ENCODE measurements at places on chromosomes 2 and 18.

DNA sequence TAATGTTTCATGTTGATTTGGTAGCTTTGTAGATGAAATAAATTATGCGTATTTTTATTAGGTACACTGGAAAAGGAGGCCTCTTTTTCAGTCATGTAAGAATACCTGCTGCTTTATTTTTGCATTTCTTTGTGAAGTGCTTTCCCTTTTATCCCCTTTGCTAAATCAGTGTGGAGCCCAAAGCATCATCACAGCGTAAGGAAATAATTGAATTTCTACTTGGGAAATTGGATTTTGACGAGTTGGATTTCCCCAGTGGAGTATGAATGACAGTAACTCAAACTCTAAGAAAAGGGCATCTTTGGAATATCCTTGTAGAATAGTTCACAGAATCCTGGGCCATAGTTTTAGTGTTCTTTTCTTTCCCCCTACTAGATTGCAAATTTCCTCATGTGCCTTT is 97.2 kb downstream of the KCNJ3 start:
- DNase-seq = no peak

- DNase-seq = no peak
Observed at GRCh38 chr2:185274718-185275484, 463.7 kb upstream of the FSIP2 start.

DNA sequence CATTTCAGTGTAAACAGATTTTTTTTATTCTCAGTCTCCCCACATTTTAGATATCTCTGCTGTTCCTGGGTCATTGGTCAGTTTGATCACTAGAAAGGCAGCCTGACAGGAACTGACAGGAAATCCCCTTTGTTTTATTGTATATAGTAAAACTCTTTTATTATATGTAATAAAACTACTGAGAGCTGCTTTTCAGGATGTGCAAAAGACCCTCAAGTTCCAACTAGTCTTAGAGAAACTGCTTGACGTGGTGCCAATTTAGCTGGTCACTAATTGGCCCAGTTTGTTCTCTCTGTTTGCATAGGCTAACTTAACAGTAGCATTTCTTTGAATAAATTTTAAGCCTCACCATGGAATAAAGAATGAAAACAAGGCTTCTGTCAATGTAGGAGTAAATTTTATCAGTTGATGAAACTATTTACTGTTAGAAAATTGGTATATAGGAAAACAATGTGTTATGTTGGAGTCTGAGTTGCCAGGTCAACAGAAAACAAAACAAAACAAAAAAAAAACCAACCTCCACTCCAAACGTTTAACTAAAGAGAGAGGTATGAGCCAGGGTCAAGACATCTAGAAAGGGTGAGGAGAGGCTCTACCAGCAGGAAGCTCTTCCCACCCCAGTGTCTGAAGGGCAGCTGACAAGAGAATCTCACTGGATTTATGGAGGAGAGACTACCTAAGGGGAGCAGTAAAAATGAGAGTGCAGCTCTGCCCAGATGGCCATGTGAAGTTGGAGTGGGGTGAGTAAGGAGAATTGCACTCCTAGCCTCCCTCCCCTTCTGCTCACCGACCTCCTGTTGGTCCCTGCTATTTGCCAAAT is 184.6 kb downstream of the ST6GAL2 start:
- DNase-seq = no peak

DNA sequence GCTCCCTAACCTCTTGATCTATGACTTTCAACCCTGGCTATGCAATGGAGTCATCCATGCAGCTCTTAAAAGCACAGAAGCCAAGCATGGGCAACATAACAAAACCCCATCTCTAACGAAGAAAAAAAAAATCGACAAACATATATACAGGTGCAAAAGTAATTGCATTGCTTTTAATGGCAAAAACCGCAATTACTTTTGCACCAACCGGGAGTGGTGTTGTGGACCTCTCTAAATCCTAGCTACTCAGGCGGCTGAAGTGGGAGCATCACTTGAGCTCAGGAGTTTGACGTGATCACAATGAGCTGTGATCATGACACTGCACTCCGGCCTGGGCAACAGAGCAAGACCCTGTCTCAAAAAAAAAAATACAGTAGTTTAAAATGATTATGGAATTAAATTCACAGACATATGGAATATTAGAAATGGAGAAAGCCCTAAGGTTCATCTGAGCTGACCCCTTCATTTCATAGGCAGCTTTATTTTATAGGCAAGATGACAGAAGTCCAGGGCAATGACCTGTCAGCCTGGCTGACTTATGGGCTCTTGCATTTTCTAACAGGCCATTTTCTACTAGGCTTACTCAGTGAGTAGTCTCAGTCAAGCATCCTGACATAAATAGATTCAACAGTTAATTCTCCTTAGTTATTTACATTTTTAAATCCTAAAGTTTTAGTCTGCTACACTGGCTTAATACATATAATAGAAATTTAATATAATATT is 183.8 kb downstream of the ANKRD44 start:
- DNase-seq = no peak

DNA sequence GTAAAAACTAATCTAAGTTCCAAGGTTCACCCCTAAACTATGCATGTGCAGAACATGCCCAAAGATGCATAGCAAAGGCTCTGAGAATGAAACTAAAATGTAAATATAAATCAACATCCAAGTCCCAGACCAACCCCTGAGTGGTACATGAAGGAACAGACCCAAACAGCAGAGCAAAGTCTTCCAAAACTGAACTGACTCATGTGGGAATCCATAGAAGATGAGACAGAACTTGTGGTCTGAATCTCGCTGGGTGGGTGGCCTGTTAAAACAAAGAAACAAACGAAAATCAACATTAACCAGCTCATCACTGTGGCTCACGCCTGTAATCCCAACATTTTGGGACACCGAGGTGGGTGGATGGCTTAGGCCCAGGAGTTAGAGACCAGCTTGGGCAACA is 29.5 kb upstream of the ATRAID start:
- DNase-seq = no peak

GRCh38 chr2:113818382-113818951 is 62.0 kb upstream of the SLC35F5 start:
- peak; percentile 38 for DNase-seq

DNA sequence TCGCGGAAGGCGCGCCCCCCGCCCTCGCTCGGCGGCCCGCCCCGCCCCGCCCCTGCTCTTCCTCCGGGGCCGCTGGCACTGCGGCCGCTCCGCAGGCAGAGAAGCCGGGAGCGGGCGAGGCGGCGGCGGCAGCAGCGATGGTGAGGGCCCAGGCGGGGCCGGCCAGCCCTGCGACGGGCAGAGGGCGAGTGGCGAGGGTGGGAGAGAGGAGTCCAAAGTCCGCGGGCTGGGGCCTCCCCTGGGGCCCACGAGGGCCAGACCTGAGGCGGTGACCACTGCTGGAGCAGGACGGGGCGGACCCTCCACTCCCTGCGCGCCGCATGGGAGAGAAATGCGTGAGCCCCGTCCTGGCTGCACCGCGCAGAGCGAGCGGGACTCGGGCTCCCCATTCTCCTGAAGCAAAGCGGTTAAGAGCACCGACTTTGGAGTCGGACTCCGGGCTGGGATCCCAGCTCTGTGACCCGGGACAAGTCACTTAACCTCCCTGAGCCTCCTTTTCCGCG is at the start of gene VAMP5:
VAMP5 (plus strand) TSS at position 78 of the 503 bp plus-strand sequence; CDS start at position 138, 60 bp downstream.
- no peak for DNase-seq

DNA sequence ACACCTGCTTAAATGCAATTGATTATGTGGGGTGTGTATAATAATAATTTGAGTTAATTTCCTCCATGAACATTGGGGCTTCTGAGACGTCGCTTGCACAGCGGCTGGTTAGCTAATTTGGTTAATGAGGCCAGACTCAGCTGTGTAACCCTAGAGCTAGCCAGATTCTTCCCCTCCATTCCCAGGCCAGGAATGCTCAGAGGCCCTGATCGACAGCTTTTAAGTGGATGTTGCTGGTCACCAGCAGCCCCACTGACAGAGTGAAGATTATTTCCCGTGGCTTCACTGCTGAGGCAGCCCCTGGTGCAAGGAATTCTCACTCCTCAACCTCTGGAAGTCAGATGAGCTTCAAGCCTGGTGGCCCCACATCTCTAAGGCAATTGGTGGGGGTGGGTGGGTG is 12.4 kb upstream of the EPAS1 start:
- no peak for DNase-seq

- no peak for DNase-seq
Observed at GRCh38 chr2:112451317-112451716, 17.9 kb upstream of the RGPD8 start.

- DNase-seq = no peak
Observed at GRCh38 chr2:225274751-225275150, 124.8 kb upstream of the NYAP2 start.

- no peak for DNase-seq
Observed at GRCh38 chr2:212618636-212619035, 80.0 kb upstream of the ERBB4 start.

- no peak for DNase-seq
Observed at GRCh38 chr18:8339952-8340351, 269.3 kb upstream of the RAB12 start.

DNA sequence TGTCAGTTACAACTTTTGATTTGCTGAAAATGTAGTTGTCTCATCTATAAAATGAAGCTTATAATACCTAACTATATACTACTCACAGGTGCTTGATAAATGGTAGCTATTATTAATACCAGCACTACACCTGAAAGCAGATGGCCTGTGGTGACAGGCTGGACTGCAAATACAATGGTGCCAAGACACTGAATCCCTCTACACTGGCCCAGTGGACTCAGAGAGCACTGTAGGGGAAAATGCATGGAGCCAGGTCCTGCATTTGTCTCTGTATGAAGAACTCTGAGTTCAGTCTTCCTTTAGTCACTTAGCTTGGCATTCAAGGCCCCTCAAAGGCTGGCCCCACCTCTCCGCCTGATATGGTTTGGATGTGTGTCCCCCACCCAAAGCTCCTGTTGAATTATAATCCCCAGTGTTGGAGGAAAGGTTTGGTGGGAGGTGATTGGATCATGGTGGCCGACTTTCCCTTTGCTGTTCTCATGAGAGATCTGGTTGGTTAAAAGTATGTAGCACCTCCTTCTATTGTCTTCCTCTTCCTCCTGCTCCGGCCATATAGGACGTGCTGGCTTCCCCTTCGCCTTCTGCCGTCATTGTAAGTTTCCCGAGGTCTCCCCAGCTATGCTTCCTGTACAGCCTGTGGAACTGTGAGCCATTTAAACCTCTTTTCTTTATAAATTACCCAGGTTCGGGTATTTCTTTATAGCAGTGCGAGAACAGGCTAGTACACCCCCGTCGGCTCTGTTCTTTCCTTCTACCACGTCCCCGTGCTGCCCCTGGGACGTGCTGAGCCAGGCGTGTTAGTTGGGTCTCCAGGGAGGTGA is 11.1 kb upstream of the NTSR2 start:
- DNase-seq = no peak

GRCh38 chr2:120880381-120880780 is 144.7 kb downstream of the GLI2 start:
- DNase-seq = no peak

DNA sequence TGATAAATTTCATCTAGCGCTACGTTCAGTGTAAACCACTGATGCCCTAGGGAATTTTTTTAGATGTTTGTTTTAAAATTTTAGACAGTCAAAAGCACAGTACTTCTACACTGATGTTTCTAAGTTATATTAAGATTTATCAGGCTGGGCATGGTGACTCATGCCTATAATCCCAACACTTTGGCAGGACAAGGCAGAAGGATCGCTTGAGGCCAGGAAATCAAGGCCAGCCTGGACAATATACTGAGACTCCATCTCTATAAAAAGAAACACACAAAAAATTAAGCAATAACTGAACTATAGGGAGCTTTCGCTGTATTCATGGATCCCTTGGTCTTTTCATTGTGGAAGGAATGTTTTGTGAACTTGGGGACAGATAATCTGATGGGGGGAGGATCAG is 50.6 kb upstream of the MAPRE2 start:
- DNase-seq = no peak

GRCh38 chr2:205267323-205267722 is 415.0 kb upstream of the NRP2 start:
- DNase-seq = no peak

- no peak for DNase-seq
Observed at GRCh38 chr2:6470518-6470917, 395.2 kb downstream of the CMPK2 start.

DNA sequence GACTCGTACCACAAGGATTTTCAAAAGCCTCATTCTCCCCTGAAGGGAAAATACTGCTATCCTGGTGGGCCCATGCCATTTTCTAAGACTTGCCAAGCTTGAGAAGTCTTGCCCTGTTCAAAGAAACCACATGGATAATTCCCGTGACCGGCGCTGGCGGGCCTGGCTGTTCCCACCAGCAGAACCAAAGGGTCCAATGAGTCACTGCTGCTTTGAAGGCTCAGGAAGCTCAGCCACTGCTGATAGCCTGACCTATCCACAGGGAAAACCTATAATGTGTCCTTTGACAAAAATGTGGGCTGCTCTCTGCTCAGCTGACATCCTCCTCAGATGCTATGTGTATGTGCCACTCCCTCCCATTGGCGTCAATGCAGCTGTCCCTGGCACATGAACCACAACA is 137.9 kb upstream of the RAB12 start:
- no peak for DNase-seq

GRCh38 chr2:182132605-182133004 is 147.0 kb downstream of the PPP1R1C start:
- no peak for DNase-seq

DNA sequence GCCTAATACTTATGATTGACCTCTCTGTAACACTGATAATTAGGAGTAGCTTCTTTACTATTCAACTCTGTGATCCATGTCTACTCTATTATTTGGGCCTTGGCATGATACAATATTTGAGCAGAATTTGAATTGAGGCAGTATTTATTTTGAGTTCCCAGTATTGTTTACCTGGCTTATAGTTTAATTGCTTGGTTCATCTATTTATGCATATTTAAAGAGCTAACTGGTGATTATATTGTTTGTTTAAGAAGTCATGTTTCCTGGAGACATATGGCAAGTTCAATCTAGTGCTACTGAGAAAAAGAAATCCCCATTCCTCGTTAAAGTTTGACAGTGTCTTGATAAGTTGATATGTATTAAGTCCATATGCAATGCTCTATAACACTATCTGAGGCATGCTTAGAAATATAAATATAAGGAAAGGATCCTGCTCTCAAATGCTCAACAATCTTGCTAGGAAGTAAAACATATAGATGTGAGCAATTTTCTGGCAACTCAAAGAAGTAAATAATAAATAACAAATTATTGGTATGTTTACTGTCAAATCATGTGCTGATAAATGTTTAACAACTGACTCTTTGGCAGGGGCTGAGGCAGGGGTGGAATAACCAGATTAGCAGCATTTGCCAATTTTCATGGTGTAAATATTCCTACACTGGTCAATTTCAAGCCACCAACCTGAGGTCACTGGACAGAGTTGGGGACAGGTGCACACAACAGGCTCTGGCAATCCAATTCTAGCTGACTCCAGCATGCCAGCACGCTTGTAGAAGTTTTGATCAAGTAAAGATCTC is 430.2 kb upstream of the PIK3C3 start:
- no peak for DNase-seq

GRCh38 chr18:10856132-10856531 is 293.2 kb downstream of the PIEZO2 start:
- DNase-seq = no peak
